Stimulated activated CD8-positive, alpha-beta memory T cell treated with anti-CD3 and anti-CD28 coated beads, Interleukin-4, amount 100 ng/mL, for 1 hour (primary cell): ENCODE measurements at places on chromosomes 13 and 19.

DNA sequence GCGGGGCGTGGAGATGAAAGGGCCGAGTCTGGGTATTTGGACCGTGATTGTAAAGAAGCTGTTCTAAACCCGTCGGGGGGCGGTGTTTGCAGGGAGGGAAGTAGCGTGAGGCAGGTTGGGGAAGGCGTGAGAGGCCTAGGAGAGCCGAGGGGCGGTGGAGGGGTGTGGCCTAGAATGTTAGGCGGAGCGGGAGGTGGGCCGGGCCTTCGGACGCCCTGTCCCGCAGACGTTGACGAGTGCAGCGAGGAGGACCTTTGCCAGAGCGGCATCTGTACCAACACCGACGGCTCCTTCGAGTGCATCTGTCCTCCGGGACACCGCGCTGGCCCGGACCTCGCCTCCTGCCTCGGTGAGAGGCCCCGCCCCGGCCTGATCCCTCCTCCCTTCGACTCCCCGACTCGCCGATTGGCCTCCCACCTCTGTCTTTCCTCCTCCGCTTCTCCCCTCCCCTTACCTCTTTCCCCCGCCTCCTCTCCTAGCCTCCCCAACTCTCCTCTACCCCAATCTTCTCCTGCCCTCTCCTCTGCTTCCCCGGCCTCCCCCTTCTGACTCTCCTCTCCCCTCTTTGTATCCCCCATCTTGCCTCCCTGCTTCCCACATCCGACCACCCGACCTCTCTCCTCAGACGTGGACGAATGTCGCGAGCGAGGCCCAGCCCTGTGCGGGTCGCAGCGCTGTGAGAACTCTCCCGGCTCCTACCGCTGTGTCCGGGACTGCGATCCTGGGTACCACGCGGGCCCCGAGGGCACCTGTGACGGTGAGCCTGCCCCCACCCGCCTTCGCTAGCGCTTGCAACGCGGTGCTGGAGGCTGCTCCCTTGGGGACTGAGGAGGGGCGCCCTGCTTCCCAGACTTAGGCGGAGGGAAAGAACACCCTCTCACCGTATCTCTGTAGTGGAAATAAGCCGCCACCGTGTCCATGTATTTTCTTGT, 12.8 kb downstream of the LTBP4 start:
- DNase-seq: peak; percentile 57

DNA sequence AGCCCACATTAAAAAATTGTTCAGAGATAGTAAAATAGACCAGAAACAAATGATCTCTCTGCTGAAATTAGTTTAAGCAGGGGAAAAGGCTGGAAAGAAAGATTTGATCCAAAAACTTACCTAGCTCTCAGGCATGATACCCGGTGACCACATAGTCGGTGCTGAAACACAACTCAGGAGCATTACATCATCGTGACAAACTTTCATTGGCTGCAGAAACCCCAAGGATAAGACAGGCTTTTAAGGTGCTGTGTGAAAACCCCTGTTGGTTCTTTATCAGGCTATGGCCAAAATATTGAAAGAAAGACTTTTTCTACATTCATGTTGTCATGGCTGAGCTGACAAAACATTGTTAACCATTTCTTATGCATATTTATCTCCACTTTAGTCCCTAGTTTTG, 171.7 kb upstream of the KLF12 start:
- no peak for DNase-seq

- DNase-seq: no peak
Measured at GRCh38 chr13:40132249-40132648, 476.8 kb downstream of the COG6 start.

DNA sequence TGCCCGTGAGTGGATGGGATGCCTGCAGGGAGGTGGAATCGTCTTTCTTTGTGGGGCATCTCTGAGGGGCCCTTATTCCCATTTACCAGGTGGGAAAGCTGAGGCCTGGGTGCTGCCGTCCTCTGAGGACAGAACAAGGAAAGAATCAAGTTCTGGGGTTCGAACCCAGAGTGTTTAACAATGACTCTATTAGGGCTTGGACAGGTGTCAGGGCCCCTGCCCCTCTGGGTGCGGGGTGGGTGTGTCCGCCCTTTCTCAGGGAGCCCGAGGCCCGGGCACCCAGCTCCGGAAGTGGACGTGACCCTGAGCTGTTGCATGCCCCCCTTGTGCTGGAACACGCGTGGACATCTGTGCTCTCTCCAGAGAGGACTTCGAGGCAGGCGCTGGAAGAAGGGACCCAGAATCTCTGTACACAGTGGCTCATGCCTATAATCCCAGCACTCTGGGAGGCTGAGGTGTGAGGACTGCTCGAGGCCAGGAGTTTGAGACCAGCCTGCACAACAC, 10.8 kb downstream of the NDUFA11 start:
- no peak for DNase-seq

GRCh38 chr19:4304538-4305256, at the start of gene FSD1:
Gene FSD1 (plus strand): TSS chr19:4304598. CDS start chr19:4304747, 149 bp downstream.
- DNase-seq: no peak

- no peak for DNase-seq
Measured at GRCh38 chr19:50384685-50385535, 763 bp downstream of the POLD1 start.

DNA sequence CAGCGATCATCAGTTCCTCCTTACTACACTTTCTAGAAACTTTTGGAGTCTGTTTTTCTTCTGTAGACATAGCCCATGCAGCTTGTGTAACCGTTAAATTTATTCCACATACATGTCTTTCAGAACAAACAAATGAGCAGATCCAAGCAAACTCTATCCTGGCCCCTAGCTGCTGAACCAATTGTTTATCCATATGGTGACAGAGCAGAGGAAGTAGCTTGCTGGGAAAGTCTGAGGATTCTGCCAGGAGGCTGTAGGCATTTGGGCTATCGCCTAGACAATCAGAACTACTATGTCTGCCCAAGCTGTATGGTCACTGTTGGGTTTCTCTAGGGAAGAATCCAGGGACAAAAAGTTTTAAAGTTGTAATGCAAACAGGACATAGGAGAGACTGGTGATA, 343.7 kb downstream of the SPRY2 start:
- no peak for DNase-seq

DNA sequence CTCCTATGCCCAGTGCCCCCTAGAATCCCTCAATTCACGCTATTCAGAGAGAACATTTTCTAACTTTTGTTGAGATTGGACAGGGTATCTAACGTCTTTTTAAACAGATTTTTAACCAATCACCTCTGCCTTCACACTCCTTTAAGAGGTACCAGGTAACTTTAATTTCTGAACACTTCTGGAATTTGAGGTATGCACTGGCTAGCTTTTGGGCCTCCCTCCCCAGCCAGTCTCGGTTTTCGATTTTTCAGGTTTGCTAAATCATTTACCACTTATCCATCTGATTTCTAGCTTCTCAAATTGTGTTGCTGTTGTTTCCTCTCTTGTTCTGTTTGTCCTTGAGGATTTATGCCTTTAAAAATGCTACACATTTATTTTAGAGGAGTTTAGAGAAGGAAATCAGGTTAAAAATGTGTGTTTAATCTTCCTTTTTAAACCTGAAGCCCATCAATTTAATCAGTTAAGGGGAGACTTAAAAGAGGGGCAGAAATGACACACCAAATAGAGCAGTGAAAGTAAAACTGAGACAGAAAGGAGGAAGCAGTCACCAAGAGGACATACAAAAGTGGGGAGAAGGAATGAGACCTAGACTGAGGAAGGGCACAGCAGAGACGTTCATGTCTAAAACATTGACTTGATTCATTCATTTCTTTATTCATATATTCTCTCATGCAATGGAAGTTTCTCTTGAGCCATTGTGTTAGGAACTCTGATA, 139.6 kb upstream of the HTR2A start:
- no peak for DNase-seq

DNA sequence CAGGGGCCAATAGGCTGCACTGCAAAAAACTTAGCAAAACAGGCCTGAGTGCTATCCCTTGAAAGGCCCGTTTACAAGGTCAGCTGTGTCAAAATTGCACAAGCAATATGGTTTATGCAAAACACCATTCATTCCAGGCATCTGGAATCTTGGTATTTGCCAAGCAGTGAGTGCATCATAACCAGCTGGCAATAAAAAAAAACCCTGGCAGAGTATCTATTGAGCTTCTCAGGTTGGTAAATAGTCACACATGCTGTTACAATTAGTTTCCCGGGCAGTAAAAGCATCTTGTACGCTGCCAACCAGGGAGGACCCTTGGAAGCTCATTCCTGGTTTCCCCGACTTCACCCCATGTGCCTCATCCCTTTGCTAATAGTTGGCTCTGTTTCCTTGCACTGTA, 21.3 kb downstream of the ZNF77 start:
- no peak for DNase-seq

DNA sequence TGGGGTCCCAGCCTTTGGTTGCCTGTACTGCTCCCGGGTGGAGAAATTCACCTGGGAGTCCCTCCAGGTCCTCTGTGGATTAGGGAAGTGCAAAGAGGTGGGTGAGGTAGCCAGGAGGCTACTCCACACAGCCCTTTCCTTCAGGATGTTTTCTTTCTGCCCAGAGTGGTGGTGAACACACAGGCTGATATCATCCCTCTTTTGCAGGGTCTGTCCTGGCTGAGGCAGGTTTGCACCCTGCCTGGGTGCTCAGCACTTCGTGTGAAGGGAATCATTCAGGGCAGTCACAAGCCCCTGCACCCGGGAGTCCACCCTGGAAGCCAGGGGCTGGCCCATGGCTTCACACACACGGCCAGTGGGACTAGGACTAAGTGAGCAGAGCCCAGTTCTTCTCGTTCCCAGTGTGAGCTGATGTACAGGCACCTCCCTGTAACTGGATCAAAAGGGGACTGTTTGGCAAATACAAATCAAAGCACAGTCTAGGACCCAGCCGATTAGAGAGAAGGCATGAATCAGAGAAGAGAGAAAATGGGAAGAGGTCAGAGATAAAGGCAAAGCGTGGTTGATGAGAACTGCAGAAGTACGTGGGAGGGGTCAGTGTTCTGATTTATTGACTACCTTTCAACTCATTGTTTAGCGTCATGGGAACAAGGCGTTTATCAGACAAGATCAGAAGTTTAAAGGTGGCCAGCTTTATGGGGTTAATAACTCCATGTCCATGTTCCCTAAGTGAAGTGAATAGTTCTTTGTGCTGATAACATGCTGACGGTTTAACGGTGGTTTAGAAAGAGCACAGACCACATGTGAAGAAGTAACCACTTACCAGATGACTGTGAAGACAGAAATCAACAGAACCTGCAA, 30.4 kb upstream of the SPATA13 start:
- DNase-seq: no peak
